Right forelimb (tissue), 1 donor: ENCODE measurements at places on chromosomes 6 and 20.
A peak's percentile ranks its signal among the peaks of the same experiment; 100 is the strongest.

DNA sequence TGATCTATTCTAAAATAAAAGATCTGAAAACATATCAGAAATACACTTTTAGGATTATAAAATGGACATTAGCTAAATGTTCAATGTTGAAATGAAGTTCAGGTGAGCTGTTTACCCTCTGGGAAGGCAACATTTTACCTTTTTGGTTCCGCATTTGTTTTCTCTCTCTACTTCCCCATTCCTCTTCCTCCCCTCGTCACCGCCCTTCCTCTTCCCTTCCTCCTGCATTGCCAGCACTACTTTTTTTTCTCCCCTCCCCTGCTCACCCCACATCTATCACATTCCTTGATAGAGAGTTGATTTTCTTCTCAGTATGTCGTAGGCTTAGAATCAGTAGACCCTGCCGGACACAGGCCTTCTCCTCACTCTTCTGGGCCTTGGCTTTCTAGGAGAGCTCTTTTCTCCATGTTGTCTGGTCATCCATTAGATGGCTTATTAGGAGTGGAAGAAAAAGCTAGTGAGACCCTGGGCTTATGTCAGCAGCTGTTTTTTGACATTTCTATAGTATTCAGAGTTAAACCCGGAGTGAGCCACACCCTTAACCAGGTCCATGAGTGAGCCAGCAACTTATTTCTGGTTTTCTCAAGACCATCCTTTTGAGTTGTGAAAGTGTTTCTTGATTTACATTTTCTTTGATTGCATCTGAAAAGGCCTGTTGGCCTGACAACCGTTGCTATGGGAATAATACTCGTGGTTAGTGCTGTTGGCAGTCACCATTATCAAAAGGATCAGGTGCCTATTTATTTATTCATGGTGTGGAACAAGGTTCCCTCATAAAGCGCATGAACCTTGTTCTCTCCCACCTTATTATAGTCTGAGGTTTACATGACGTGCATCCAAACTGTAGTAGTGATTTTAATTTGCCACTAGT is 90.9 kb downstream of the DTD1 start:
- no peak for DNase-seq

DNA sequence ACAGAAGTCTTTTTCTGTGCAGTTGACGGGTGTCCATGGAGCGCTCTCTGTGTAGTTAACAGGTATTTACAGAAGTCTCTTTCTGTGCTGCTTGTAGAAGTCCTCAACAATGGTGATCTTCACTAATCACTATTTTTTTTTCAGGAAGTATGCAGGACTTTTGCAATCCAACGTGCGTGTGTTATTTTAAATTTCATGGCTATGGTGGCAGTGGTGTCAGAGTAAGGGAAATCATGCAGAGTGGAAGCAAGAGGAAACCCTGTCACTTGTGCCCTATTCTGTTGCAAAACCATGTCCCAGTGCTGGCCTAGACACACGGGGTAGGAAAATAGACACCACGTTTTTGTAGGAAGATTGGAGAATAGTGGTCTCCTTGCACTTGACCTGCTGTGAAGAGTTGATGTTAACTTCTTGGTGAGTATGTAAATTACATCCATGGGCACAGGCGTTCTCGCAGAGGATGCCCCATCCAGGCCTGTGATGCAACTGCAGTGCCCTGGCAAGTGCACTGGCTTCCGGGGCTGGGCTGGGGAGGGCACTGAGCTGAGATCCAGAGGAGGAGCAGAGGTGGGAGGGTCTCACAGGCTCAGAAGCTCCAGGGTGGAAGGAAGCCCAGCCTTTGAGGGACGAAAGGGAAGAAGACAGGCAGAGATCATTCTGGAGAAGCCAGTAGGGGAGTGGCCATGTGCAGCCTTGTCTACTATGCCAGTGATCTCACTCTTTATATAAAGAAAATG is 146.5 kb downstream of the SYCP2 start:
- peak; percentile 33 for DNase-seq

DNA sequence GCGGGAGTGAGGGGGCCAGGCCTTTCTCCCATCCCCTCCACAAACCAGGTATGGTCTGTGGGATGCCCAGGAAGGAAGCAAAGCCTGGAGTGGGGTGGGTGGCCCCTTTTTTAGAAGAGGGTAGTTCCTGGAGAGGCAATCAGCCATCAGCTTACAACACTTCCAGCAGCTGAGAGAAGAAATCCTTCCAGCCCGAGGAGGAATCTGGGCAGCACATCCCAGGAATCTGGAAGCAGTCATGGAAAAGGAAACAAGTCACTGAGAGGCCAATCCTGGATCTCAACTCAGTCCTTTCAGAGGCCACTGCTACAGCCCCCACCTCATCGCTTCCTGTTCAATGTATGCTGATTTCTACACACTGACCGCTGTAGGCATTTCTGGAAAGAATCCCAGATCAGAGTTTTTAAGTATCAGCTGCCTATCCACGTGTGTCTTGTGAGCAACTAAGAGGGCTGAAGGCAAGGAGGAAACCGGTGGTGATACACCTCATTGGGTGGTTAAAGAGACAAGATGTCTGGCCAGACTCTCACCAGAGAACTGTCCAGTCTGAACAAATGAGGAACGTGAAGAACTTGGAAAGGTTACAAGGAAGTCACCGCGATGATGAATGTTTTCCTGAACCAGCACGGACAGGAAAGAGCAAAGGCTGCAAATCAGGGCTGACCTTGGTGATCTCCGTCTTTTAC is 92.9 kb upstream of the SHLD1 start:
- peak; percentile 85 for DNase-seq

GRCh38 chr20:46023999-46024398 is 5.0 kb upstream of the SLC12A5 start:
- DNase-seq = no peak
